Left renal cortex interstitium (tissue), 4 donors: ENCODE measurements at places on chromosomes 11 and 22. TPM values are rescaled to one million over a fixed set of nuclear protein-coding genes. Genes with fewer than 3 reads are reported as not detected.

DNA sequence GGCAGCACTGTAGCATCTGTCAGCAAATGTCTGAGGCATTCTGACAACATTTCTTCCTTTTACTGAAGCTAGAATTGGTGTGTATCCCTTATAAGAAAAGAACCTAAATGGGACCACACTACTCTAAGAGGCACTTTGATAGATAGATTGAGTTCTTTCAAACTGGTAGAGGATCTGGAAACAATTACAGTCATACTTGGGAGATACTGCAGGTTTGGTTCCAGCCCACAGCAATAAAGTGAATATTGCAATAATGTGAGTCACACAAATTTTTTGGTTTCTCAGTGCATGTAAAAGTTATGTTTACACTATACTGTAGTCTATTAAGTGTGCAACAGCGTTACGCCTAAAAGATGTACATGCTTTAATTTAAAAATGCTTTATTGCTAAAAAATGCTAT, 96.9 kb downstream of the SBF2 start:
- DNase-seq = no peak

DNA sequence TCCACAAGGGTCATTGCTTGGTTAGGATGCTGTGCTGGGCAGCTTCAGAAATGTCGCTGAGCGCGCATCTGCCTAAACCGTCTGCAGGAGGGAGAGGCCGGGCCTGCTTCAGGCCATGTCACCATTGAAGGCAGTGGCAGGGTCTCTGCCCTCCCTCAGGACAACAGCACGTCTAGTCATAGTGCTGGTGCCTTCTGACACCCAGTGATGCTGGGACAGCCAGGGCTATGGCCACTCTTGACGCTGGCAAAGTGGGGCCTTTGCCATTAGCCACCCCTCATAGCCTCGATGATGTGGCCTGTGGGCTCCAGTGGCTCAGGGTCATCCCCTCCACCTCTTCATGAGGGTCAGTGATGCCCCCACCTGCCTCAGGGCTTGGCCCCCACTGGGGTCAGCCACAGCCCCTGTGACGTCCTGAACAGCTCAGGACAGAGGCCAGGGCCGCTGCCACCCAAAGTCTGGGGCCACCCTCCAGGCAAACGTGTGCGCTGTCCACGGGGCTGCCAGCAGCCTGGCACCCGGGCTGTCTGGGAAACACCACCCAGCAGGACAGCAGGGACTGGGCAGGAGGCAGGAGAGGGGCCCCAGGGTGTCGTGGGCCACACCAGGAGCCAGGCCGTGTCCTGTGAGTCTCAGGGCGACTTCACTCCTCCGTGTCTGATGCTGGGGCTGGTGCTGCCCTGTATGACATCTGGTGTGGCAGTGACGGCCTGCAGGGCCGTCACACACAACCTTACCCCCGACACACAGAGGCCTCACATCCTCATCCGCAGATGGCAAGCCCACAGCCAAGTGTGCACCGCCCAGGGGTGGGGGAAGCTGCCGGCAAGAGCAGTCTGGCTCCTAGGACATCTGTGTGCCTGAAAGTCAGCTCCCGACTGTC, 42.5 kb downstream of the CERK start:
- no peak for DNase-seq

DNA sequence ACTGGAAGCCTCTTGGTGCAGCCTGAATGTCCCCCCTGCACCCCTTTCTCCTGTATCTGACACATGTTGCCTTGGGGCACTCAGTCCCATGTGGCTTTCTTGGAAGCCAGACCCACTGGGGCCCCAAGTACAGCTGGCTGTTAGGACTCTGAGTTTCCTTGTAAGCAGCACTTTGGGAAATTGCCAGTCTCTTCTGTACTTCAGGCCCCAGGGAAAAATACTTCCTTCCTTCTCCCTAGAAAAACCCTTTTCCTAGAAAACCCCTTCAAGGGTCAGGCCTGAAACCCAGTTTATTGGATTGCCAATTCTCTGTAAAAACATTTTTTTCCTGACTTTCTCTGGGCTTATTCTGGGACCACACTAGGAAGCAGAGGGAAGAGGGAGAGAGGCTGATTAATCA, 360.3 kb downstream of the TENM4 start:
- DNase-seq = no peak

DNA sequence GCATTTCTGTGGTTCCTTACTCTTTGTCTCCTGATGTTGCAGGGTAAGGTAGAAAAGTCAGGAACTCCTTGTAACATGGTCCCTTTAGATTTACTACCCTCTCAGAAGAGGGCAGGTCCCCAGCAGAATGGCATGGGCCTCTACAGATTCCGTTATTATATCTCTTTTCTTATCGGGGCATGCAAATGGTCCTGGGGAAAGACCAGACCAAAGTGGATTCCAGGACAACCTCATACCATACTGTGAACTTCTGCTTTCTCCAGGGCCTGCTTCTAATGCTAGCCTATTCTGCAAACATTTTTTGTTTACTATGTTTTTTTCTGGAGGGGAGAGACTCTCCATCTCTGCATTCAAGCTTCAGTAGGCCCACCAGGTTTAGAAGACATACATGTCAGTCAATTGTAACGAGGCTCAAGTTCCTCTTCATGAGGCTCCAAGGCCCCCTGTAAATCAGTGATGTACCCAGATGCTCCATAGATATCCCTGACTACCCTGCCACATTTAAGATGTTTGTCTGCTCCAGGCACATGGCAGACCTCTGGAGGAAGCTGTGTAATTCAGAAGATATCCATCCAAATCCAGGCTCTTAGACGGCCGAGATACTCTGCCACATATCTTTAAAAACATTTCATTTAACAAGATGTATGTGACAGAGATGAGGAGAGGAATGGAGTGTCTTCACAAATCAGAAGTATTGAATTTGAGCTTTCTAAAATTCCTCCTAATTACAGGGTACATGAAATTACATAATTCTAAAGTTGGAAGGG, 8.5 kb upstream of the ME3 start:
- DNase-seq = no peak

GRCh38 chr11:120832481-120833238, 191.2 kb upstream of the TBCEL start:
- DNase-seq = no peak

The ACR gene
- polyA plus RNA-seq = 0.54 TPM

The C11orf42 gene
- polyA plus RNA-seq = 2.2 TPM

The CRELD2 gene
- 31.2 TPM for polyA plus RNA-seq

The GNAZ gene
- 5.1 TPM for polyA plus RNA-seq

The XKR3 gene
- not detected for polyA plus RNA-seq

The CCDC89 gene
- 3.3 TPM for polyA plus RNA-seq

The KLHL35 gene
- 1.6 TPM for polyA plus RNA-seq

The ENTHD1 gene
- polyA plus RNA-seq = not detected
